NCI-H187 (cell line): ENCODE measurements at places on chromosomes 7 and 10.
A peak's percentile ranks its signal among the peaks of the same experiment; 100 is the strongest.

DNA sequence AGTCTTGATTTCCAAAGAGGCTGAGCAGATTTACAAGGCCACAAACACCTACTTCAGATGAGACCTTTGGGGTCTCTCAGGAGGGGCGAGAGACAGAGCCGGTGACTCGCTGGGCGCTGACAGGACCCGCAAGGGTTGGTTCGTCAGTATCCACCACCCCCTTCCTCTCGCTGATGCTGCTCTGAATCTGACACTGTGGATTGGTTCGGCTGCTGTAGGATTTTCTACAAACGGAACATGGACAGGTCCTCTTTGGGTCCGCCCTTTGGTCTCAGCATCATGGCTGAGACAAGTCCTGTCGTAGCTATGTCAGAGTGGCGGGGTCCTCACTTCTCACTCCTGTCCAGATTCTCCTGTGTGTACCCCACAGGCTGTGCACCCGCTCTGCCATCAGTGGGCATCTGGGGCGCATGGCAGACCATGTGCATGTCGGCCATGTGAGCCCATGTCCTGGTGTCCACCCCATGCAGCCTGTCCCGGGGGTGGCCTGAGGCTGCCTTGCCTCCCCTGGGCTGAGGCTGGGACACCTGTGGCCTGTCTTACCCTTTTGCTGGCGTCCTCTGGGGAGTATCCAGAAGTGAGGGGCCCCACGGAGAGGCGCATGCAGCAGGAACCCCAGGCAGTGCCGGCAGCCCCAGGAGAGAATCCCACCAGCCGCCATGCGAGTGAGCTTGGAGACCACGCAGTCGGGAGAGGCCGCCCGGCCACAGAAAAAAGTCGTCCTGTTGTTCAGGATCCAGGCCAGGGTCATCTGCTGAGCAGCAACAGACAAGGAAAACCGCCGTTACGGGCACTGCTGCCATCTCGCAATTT is 21.6 kb upstream of the FAM20C start:
- no peak for DNase-seq

GRCh38 chr7:45292481-45292880 is 134.9 kb downstream of the RAMP3 start:
- no peak for DNase-seq

- DNase-seq = no peak
Measured at GRCh38 chr10:13231190-13231589, 3.0 kb downstream of the UCMA start.

DNA sequence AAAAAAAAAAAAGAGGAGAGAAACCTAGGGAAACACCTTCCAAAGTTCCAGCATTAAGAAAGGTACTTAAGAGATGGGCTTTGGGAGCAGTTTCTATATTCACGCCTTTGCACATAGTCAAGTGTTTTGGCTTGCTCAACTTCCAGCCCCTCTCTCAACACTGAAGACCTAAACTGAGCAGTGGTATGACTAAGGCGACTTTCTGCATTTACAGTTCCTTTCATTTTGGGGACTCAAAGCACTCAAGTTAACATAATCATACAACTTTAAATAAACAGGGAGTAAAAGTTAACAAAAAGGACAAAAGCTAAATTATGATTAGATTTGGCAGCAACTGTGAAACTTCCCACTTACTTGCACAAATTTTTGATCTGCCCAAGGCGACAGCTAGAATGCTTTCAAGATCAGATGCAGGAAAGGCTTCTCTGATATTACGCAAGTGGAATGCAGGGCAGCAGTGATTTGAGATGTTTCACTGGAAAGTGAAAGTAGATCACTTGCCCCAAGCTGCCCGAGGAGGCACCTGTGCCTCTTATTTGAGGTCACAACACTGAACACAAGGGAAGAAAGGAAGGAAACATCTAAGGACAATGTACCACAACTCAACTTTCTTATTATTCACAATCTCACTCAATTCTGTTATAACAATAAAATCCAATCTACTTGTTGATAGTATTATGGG is 199.5 kb downstream of the SKAP2 start:
- peak; percentile 8 for DNase-seq

GRCh38 chr7:101595246-101595645 is 33.9 kb downstream of the MYL10 start:
- DNase-seq = no peak

GRCh38 chr10:107166403-107166802 is 1.9 kb upstream of the SORCS1 start:
- DNase-seq = no peak

DNA sequence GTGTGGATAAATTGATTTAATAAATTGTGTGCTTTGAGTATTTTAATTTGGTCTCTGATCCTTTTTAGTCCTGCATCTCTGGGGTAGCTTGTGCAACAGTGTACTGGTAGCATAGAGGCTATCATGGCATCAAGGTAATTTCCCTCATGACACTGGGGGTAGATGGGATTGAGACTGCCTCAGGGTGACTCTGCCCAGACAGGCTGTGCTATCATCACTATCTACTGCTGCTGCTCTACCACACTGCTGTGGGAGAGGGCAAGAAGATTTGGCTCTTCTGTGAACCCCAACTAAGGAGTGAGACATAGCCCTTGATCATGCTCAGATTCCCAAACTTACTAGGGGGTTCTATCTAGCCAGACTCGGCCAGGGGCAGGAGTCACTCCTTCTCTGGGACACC is 43.6 kb upstream of the JAZF1 start:
- no peak for DNase-seq

DNA sequence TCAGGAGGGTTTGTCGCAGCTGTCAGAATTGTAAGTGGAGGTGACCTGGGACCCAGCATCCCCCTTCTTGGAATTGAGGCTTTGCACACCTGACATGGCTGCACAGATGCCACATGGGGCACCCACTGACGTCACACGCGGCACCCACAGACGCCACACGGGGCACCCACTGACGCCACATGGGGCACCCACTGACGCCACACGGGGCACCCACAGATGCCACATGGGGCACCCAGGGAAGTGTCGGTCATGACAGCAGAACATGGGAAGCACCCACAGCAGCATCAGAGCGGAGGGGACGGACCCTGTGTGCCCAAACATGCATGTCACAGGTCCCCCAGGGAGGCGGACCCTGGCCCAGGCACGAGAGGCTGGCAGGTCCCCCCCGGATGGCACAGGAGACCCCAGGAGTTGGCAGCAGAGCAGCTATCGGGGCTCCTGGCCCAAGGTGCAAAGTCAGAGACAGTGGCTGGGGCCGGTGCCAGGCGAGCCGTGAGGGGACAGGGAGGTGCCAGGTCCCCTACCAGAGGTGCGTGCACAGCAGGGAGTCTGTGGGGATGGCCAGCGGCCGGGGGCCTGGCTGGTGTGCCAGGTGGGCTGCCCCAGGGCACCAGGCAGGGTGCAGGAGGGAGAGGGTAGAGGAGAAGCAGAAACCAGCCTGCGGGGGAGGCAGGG is 21.1 kb downstream of the KNDC1 start:
- DNase-seq = no peak

- no peak for DNase-seq
Measured at GRCh38 chr10:91123261-91123660, 97.2 kb upstream of the PCGF5 start.

GRCh38 chr7:17097668-17098297 is 200.7 kb upstream of the AHR start:
- DNase-seq = no peak

GRCh38 chr7:27149842-27150567 is 2.4 kb downstream of the HOXA3 start:
- DNase-seq = peak; percentile 39

GRCh38 chr10:118254654-118255053 is 87.5 kb downstream of the FAM204A start:
- no peak for DNase-seq
